Left colon (tissue), 2 donors: ENCODE measurements at places on chromosomes 4 and X. TPM values are rescaled to one million over a fixed set of nuclear protein-coding genes. Genes with fewer than 3 reads are reported as not detected.

F8A3 gene
- 10.7 TPM for total RNA-seq

MED14 gene
- total RNA-seq = 60.6 TPM

GRCh38 chrX:68989456-68989855 is 160.6 kb downstream of the EFNB1 start:
- no peak for DNase-seq

- no peak for DNase-seq
These were observed 697 bp downstream of the ZNF280C start for GRCh38 chrX:130267956-130268448.

GRCh38 chr4:102103368-102103767 is 241.9 kb downstream of the SLC39A8 start:
- DNase-seq = no peak

DNA sequence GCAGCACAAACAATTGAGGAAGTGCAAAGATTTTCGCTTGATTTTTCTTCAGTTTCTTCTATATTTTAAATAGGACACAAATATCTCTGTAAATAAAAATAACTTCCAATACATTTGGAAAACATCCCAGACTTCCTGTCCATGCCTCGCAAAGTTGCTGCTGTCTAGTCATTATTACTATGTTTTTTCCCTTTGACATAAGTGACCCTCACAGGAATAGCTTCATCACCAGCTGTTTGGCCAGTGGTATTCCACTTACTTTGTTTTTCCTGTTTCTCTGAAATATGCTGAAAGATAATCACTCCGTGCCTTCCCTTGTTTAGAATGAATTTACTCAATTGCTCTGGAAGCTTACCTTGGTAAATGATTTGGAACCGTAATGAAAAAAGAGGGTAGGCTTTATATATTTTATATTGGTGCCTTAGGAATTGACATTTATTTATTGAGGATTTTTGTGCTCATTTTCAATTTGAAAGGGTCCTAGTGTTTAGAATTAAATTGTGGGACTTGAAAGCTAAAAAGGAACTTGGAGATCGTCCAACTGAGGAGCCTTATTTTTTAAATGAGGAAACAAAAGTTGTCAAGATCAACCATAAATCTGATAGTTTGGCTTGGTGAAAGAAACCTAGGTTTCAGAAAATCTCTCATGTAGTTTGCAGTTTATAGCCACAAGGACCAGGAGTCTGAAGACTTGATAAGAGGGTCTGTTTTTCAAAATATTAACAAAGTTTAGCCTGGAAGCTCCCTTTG is 65.6 kb downstream of the CDKL5 start:
- no peak for DNase-seq

GRCh38 chrX:17072301-17072700 is 125.8 kb downstream of the REPS2 start:
- no peak for DNase-seq

DNA sequence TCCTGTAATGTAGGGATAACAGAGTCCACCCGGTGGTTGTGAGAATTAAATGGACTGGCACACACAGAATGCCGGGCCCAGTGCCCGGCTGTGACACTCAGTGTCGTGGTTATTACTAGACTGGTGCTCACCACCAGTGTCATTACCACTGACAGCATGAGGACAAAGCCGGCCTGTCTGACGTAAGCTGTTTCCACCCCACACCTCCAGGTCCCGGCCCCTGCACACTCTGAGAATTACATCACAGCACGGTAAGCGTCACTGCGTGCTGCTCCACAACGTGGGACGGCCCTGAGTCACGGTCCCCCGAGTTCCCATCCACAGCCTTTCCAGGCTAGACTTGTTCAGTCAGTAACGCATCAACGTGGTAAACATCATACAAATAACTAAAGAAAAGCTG is 22.9 kb downstream of the FAT1 start:
- no peak for DNase-seq
